Calu3 (cell line): ENCODE measurements at places on chromosomes 1 and 21. TPM values are rescaled to one million over a fixed set of nuclear protein-coding genes. Genes with fewer than 3 reads are reported as not detected.

DNA sequence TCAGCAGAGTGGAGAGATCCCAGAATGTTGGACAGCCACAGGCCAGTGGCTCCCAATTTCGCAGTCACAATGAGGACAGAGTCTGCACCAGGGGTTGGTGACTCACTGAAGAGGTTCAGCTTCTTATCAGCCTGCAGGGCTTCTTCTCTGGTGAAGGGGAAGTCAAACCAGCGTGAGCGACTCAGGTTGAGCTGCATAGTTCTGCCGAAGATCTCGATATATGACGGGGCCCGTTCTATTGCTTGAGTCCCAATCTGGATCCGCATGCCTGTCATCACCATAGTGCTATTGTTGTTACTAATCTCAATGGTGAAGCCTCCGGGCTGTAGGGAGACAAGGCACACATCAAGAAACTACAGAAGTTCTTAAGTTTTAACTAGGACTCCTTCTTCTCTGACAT, 58.5 kb downstream of the UBR4 start:
- no peak overlapping the region for H3K27ac ChIP-seq
- peaks cover 56% of the 10 kb centered on the region for H3K36me3 ChIP-seq
- H3K4me3 ChIP-seq, result no peak overlapping the region
- no peaks in the 10 kb centered on the region for H3K27me3 ChIP-seq
- no peak for DNase-seq

- no peak overlapping the region for H3K4me3 ChIP-seq
- H3K27ac ChIP-seq, result no peak overlapping the region
- H3K4me1 ChIP-seq, result peaks cover 22% of the 10 kb centered on the region
- peaks cover 24% of the 10 kb centered on the region for H3K27me3 ChIP-seq
- DNase-seq, result no peak
- no peaks in the 10 kb centered on the region for H3K36me3 ChIP-seq
Measured at GRCh38 chr1:110481968-110482623, 31.1 kb downstream of the PROK1 start.

Gene BTG3
- 28.0 and 39.0 TPM in 2 replicates for total RNA-seq

DNA sequence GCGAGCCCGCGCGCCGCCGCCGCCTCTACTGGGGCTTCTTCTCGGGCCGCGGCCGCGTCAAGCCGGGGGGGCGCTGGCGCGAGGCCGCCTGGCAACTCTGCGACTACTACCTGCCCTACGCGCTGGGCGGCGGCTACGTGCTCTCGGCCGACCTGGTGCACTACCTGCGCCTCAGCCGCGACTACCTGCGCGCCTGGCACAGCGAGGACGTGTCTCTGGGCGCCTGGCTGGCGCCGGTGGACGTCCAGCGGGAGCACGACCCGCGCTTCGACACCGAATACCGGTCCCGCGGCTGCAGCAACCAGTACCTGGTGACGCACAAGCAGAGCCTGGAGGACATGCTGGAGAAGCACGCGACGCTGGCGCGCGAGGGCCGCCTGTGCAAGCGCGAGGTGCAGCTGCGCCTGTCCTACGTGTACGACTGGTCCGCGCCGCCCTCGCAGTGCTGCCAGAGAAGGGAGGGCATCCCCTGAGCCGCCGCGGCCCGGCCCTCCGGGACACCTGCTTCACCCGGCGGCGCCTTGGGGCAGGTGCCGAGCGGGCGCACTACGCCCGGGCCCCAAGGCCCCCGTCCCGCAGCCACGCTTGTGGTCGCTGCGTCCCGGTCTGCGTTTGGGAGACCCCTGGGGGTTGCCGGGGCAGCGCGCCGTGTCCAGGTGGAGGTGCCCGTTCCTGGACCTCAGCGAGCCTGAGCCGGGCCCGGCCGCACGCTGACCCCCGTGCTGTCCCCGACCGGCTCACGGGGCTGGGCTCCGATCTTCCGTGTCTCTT, 944 bp downstream of the B3GALT6 start:
- peaks cover 16% of the 10 kb centered on the region for H3K4me1 ChIP-seq
- peak overlapping the region; percentile 76 for H3K27ac ChIP-seq
- DNase-seq, result no peak
- peaks cover 55% of the 10 kb centered on the region for H3K36me3 ChIP-seq

DNA sequence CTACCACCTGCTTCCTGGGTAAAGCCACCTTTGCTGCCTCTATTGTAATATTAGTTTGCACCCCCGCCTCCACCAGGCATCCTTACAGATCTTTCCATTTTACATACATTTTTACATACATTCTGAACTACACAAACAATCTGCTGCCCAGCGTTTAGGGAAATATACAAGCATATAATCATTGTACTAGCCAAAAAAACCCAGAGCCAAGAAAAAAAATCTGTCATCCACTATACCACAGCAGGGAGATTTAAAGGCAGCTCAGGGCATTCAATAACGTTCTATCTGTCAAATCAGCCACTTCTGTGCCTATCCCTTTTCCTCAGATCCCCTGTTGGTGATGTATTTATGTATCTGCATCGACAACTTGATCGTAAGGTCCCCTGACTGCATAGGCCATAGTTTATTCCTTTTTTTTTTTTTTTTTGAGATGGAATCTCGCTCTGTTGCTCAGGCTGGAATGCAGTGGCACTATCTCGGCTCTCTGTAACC, 43.0 kb downstream of the GNG12 start:
- no peak for DNase-seq
- H3K36me3 ChIP-seq, result no peaks in the 10 kb centered on the region
- H3K4me1 ChIP-seq, result peaks cover 43% of the 10 kb centered on the region
- no peak overlapping the region for H3K4me3 ChIP-seq
- no peaks in the 10 kb centered on the region for H3K27me3 ChIP-seq
- H3K27ac ChIP-seq, result no peak overlapping the region

GRCh38 chr1:185561629-185562028, 172.6 kb upstream of the HMCN1 start:
- H3K4me1 ChIP-seq, result peaks cover 65% of the 10 kb centered on the region
- H3K4me3 ChIP-seq, result no peak overlapping the region
- no peak overlapping the region for H3K27ac ChIP-seq
- no peak for DNase-seq
- H3K27me3 ChIP-seq, result no peaks in the 10 kb centered on the region

DNA sequence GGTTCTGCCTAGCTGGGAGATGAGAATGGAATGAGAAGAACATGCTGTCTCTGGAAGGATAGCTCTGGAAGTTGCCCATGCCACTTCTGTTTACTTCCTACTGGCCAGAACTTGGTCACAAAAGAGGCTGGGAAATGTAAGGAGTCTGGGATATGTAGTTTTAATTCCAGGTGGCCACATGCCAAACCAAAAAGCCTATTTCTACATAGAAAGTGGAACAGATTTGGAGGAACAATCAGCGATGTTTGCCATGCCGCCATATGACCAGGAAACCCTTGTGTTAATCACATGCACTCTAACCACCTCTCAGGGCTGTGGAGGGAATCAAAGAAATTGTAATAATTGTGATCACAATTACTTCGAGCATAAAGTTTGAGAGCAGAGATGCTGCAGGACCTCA, 10.0 kb upstream of the OLIG2 start:
- H3K27me3 ChIP-seq, result peaks cover 100% of the 10 kb centered on the region
- no peak overlapping the region for H3K27ac ChIP-seq
- H3K36me3 ChIP-seq, result peaks cover 5% of the 10 kb centered on the region
- H3K4me1 ChIP-seq, result peaks cover 12% of the 10 kb centered on the region
- DNase-seq, result no peak
- no peak overlapping the region for H3K4me3 ChIP-seq

- no peak overlapping the region for H3K4me3 ChIP-seq
- no peaks in the 10 kb centered on the region for H3K36me3 ChIP-seq
- no peaks in the 10 kb centered on the region for H3K27me3 ChIP-seq
- DNase-seq, result no peak
- no peak overlapping the region for H3K27ac ChIP-seq
Measured at GRCh38 chr1:86035101-86035500, 121.5 kb downstream of the COL24A1 start.

- H3K27ac ChIP-seq, result no peak overlapping the region
- DNase-seq, result no peak
- no peaks in the 10 kb centered on the region for H3K36me3 ChIP-seq
- H3K27me3 ChIP-seq, result no peaks in the 10 kb centered on the region
- H3K4me3 ChIP-seq, result no peak overlapping the region
Measured at GRCh38 chr21:18356801-18357200, 46.8 kb downstream of the TMPRSS15 start.

Gene PTGER3
- 0.09 and 0.10 TPM in 2 replicates for total RNA-seq

Gene MTMR11
- total RNA-seq, result 32.3 and 35.7 TPM in 2 replicates

Gene CR1L
- total RNA-seq, result not detected in 2 replicates

- no peak overlapping the region for H3K4me3 ChIP-seq
- no peak overlapping the region for H3K27ac ChIP-seq
- no peaks in the 10 kb centered on the region for H3K4me1 ChIP-seq
- DNase-seq, result no peak
- no peaks in the 10 kb centered on the region for H3K36me3 ChIP-seq
Measured at GRCh38 chr1:192343344-192343743, 26.6 kb downstream of the RGS21 start.

GRCh38 chr1:175885326-175885725, 141.9 kb upstream of the TNR start:
- no peak for DNase-seq
- no peak overlapping the region for H3K27ac ChIP-seq
- peaks cover under 1% of the 10 kb centered on the region for H3K27me3 ChIP-seq
- no peak overlapping the region for H3K4me3 ChIP-seq
- no peaks in the 10 kb centered on the region for H3K36me3 ChIP-seq
